ENCODE measurements at places on chromosomes 2 and 18.

DNA sequence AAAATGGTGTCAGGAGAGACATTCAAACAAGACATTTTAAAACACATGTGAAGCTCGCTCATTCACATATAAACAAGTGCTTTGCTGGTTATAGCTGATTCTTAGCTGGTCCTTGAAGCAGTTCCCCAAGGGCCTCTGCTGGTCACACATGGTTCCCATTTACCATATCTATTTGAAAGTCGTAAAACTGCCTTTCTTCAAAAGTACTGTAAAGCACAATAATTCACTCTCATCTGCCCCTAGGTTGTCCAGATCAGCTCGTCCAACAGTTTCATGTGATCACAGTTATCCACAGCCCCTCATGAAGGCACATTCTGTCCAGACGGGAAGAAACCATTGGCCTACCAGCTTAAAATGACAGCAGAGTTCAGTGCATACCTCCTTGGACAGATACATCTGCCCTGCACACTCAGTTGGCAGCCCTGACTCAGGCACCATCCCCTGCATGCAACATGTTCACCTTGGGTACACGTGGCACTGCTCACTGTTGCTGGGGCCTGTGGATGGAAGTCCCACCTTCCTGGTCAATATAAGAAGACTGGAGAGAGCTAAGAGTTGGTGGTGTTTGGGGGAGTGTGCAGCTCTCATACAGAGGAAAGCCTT lies 108.0 kb upstream of the HAAO start:
- no peak for DNase-seq

- DNase-seq, result no peak
These were observed 34.5 kb downstream of the NYAP2 start for GRCh38 chr2:225434014-225434413.

DNA sequence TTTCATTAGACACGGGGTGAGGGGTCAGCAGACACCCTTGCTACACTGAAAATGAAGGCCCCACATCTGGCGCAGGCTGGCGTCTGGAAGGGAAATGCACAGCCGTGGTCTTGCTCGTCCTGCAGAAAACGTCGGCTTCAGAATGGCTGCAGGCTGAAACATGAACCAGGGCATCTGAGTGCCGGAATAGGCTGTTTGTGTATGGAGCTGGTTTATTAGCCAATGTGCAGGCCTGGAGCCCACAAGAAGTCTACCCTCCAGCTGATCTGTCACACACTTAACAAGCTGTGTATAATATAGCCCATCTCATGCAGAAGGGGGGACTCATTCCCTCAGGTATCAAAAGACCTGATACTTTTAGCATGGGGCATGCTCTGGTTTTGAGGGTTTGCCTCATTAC lies 153.4 kb upstream of the SOX11 start:
- no peak for DNase-seq

- DNase-seq, result no peak
These were observed 2.0 kb upstream of the DSEL start for GRCh38 chr18:67518566-67518965.

DNA sequence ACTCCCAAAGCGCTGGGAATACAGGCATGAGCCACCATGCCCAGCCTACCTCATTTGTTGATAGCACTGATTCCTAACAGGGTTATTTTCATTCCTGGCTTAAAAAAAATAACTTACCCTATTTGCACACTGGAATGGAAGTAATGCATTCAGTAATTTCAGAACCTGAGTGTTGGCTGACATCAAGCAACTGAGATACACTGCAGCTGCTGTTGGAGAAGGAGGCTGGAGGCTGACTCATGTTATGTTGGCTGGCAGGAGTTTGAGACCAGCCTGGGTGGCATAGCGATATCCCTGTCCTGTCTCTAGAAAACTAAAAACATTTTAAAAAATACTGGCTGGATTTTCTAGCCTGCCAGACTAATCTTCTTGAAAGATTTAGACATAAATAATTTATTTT lies 385.1 kb upstream of the MEX3C start:
- no peak for DNase-seq

All from activated CD8-positive, alpha-beta T cell treated with anti-CD3 and anti-CD28 coated beads, Interleukin-2, amount 10 ng/mL, durations not matched to agents 7 days and 5 days (primary cell).